NCI-H1417 treated with DMSO at 0.1 percent for 48 hours (cell line): ENCODE measurements at places on chromosomes 5 and 9.

DNA sequence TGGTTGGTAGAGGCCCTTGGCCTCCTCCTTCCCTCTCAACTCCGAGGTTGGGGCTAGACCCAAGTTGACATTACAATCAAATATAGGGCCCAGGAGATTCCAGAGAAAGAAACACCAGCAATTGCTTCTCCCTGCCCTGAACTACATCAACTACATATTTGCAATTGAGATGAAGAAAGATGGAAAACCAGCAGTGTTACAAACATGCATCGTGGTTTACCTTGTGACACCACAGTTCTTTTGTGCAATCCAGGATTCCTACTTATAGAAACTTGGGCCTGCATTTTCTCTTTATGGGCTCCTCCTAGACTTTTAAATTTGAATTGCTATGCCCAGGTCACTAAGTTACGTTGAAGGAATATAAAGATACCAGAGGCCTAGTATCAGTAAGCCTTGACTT lies 126.7 kb downstream of the DCP2 start:
- no peak for DNase-seq

DNA sequence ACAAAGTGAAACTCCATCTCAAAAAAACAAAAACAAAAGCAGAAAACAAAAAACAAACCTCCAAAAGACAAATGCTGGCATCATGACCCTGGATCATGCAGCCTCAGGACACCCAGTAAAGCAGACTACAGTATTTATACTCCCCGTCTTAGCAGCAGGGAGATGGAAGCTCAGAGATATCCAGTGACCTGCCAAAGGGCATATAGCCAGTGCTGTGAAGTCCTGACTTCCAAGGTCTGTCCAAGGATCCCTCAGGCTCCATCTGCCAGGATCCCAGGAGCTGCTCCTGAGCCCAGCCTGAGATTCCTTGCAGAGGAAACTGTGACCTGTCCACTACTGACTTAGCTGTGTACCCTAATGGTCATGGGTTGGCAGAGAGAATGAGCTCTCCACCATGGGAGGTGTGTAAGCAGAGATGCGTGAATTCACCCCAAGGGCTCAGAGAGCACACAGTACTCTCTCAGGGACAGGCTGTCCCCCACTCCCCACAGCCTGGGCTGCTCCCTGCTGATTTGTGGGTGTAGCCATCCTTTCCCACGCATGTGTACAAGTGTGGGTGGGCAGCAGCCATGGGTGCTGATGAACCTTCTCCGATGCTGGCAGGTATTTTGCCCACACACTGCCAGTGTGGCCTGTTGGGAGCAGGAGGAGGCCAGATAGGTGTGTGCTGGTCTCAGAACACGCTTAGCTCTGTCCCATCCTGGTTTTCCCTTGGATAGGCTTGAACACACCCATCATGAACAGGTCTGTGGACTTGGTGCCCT lies 2.1 kb upstream of the WNK2 start:
- no peak for DNase-seq

DNA sequence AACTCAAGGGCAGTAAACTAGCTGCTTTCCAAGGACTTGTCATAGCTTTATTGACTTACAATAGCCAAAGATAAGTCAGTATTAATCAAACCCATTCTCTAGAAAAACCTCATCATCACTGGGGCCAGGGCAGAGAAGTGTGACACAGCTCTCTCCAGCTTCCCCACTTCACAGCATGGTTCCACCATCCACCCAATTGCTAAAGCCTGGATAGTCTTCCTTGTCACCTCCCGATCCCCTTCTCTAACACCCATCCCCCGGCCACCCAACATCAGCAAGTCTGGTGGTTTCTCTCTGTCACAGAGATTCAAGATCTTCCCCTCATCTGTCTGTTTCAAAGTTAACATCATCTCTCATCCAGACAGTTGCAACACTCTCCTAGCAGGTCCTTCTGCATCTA lies 88.6 kb upstream of the GABRP start:
- DNase-seq: no peak

DNA sequence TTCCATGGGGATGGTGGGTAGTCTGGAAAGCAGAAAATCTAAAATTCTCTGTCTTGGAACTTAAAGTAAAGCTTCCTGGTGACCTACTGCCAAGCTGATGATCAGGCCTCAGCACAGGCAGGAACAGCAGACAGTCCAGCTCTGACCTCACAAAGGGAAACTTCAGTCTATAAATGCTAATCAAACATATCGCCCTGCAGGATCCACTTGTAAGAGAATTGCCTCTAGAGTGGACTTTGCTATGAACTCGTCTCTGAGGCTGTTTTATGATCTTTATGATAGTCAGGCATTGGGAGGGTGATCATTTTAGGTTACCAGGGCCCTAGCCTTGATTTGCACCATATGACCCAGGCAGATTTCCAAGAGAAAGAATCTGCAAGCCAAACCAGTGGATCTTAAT lies 67.6 kb upstream of the SELENOP start:
- no peak for DNase-seq
